ENCODE measurements at places on chromosomes 6 and 20. TPM values are rescaled to one million over a fixed set of nuclear protein-coding genes. Genes with fewer than 3 reads are reported as not detected.
A peak's percentile ranks its signal among the peaks of the same experiment; 100 is the strongest.

GRCh38 chr6:40054602-40055001, 120.3 kb upstream of the MOCS1 start:
- no peaks in the 10 kb centered on the region for H3K4me1 ChIP-seq
- no peak for DNase-seq
- H3K4me3 ChIP-seq = no peak overlapping the region
- peaks cover 10% of the 10 kb centered on the region for H3K27me3 ChIP-seq

GRCh38 chr6:72620871-72621290, 983 bp upstream of the KCNQ5 start:
- peaks cover 35% of the 10 kb centered on the region for H3K4me1 ChIP-seq
- no peak overlapping the region for H3K27ac ChIP-seq
- H3K27me3 ChIP-seq = peaks cover 30% of the 10 kb centered on the region
- H3K36me3 ChIP-seq = no peaks in the 10 kb centered on the region
- H3K4me3 ChIP-seq = peak overlapping the region; percentile 60

DNA sequence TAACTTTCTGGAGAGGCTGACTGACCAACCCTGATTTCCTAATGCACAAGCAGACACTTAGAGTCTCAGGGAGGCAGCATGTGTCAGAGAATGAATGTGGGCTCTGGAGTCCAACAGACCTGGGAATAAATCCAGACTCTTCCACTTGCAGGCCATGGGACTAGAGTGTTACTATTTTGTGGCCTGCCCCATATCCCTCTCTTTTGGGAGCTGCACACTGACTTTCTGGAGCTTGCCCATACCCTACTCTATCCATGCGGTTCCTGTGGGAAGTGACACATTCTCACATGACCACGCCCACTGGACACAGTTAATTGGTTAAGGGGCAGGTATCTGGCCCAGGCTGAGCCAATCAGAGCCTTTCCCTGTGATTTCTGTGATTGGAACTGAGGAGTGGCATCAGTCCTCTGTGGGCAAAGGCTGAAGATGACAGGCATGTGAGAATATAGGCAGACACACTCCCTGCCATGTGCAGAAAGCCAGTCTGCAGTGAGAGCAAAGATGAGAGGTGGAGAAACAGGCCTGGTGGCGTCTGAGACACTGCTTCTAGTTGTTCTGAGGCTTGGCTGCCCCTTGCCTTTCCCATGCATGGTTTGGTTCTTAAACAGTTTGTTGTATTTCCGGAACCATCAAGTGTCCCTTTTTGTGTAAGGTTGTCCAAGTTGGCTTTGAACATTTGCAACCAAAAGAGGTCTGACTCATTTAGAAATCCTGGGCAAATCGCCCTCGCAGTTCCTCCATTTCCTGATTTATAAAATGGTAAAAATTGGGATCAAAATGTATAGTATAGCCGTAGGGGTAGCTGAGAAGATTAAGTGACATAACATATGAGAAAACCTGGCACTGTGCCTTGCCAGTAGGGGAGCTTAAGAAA, 125.6 kb downstream of the CDC5L start:
- no peak for DNase-seq
- no peaks in the 10 kb centered on the region for H3K27me3 ChIP-seq
- no peaks in the 10 kb centered on the region for H3K36me3 ChIP-seq
- no peak overlapping the region for H3K27ac ChIP-seq
- no peaks in the 10 kb centered on the region for H3K4me1 ChIP-seq

GRCh38 chr20:62616728-62617621, 25.3 kb upstream of the SLCO4A1 start:
- H3K27me3 ChIP-seq = no peaks in the 10 kb centered on the region
- peak; percentile 85 for DNase-seq
- peaks cover 40% of the 10 kb centered on the region for H3K4me1 ChIP-seq
- H3K36me3 ChIP-seq = no peaks in the 10 kb centered on the region

GRCh38 chr6:6648692-6649343, 60.3 kb downstream of the LY86 start:
- no peaks in the 10 kb centered on the region for H3K27me3 ChIP-seq
- H3K27ac ChIP-seq = no peak overlapping the region
- H3K4me3 ChIP-seq = no peak overlapping the region
- H3K36me3 ChIP-seq = no peaks in the 10 kb centered on the region

- no peaks in the 10 kb centered on the region for H3K27me3 ChIP-seq
- H3K4me1 ChIP-seq = no peaks in the 10 kb centered on the region
- no peak for DNase-seq
- H3K36me3 ChIP-seq = no peaks in the 10 kb centered on the region
- H3K4me3 ChIP-seq = no peak overlapping the region
Observed at GRCh38 chr6:68333442-68333841, 301.6 kb upstream of the ADGRB3 start.

DNA sequence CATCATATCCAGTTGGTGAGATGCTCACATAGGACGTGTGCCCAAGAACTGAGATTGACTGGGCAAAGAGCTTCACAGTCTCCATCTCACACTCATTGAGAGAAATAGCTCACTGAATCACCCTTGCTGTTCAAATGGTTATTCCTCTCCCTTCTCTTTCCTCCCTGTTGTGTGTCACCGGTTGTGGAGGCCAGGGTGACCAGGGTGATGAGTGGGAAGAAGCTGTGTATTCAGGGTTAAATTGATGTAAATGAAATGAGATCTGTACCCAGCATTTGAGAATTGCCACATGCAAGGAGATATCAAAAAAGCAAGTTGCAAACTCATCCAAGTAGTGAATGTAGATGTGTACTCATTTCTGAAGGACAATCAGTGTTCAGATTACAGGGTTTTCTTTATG, 36.6 kb upstream of the VAPB start:
- no peak overlapping the region for H3K4me3 ChIP-seq
- no peaks in the 10 kb centered on the region for H3K4me1 ChIP-seq
- no peaks in the 10 kb centered on the region for H3K27me3 ChIP-seq
- H3K27ac ChIP-seq = no peak overlapping the region
- H3K36me3 ChIP-seq = peaks cover 53% of the 10 kb centered on the region

DNA sequence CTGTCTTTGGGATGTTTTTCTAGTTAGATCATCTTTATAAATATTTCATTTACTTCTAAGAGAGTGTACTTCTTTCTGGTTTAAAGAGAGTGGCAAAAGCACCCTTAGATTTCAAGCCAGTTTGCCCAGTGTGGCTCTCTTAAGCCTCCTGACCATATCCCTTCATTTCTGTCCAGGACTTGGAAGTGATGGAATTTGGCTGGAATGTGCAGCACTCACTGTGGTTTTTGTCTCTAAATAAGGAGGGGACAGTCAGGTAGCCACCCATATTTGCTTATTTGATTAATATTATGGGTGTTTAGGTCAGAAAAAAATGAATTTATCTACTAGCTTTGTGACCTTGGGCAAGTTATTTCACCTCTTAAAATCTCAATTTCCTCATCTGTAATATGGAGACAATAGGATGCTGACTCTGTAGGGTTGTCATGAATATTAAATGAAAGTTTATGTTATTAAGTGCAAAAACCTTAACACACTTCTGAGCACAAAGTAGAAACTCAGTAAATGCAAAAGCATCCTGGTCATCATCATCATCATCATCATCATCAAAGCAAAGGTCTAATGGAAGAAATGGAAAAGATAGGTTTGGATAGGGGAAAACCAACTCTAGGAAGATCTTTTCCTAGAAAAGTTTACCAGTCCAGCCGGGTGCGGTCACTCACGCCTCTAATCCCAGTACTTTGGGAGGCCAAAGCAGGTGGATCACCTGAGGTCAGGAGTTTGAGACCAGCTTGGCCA, 3.1 kb downstream of the CRYBG1 start:
- H3K4me3 ChIP-seq = no peak overlapping the region
- H3K27me3 ChIP-seq = peaks cover 22% of the 10 kb centered on the region
- H3K36me3 ChIP-seq = no peaks in the 10 kb centered on the region
- no peak for DNase-seq

- H3K27me3 ChIP-seq = no peaks in the 10 kb centered on the region
- H3K36me3 ChIP-seq = no peaks in the 10 kb centered on the region
- DNase-seq = no peak
- no peaks in the 10 kb centered on the region for H3K4me1 ChIP-seq
- H3K27ac ChIP-seq = no peak overlapping the region
- no peak overlapping the region for H3K4me3 ChIP-seq
Observed at GRCh38 chr6:147712841-147713240, 204.4 kb downstream of the SAMD5 start.

DNA sequence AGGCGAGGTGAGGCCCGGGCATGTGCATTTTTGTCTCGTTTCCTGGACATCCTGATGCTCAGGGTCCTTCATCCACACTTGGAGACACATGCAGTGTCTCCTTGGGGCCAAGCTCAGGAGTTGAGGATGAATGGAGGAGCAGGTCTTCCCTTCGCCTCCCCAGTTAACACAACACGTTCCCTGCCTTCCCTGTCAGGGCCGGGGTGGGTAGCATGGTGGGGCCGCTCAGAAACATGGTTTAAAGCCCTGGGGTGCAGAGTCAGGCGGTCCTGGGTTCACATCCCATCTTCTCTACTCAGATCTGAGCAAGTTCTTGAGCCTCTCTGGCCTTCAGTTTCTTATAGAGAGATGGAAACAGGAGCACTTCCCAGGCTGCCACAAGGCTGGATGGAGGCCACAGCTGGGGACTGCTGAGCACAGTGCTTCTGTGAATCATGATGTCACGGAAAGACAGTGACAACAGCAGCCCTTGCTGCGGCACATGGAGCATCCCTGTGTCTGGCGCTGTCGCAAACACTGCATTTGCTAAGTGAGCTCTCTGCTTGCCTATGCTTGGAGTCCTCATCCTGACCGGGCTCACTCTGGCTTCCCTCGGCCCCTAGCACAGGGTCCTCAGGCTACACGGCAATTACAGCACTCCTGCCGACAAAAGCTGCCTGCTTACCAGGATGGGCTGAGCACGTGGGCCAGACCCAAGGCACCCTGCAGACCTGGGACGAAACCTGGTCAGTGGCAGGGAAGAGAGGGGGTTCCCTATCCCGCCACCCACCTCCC, 45.6 kb upstream of the STX16 start:
- DNase-seq = no peak
- H3K4me3 ChIP-seq = no peak overlapping the region
- no peak overlapping the region for H3K27ac ChIP-seq
- no peaks in the 10 kb centered on the region for H3K4me1 ChIP-seq

DNA sequence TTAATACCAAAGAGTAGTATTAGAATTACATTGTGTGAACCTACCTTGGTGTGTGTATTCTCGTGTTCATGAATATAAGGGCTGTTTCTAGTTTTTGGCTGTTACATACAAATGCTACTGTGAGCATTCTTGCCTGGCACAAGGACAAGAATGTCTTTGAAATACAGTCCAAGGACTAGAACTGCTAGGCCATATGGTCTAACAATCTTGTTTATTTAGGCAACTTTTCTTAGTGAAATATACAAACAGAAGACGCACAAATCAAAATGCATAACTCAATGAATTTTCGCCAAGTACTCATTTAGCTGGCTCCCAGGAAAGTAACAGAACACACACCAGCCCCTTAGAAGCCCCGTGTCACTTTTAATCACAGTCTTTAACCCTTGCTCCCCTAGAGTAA, 28.5 kb downstream of the KDM1B start:
- no peak for DNase-seq
- peaks cover 15% of the 10 kb centered on the region for H3K4me1 ChIP-seq
- no peak overlapping the region for H3K4me3 ChIP-seq
- H3K27me3 ChIP-seq = no peaks in the 10 kb centered on the region

DNA sequence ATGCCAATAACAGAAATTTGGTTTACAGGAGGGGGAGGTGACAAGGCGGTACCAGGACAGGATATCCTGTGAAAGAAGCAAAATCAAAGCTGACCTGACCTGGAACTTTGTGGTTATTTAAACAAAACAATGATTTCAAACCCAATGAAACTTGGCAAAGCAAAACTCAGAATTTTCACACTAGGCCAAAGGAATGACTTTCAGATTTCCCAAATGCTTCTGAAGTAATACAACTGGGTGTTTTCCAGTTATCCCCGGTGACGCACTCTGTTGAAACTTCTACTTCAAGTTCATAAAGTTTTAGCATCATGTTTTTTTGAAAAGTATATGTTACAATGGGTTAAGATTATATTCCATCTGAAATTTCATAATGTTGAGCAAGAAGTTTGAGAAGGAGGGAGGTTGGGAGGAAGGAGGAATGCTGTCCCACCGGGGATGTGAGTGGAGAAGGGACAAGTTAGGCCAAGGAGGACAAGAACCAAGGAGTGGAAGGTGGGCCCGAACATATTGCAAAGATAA, 78.1 kb upstream of the TRAF3IP2 start:
- peak overlapping the region; percentile 73 for H3K27ac ChIP-seq
- H3K4me1 ChIP-seq = peaks cover 36% of the 10 kb centered on the region
- H3K36me3 ChIP-seq = peaks cover 22% of the 10 kb centered on the region

- peaks cover 66% of the 10 kb centered on the region for H3K4me1 ChIP-seq
- H3K27me3 ChIP-seq = no peaks in the 10 kb centered on the region
- peak within 1 kb of the TSS; percentile 95 for H3K27ac ChIP-seq
- peaks cover 41% of the 10 kb centered on the region for H3K36me3 ChIP-seq
- peak; percentile 99 for DNase-seq
- peak within 1 kb of the TSS; percentile 88 for H3K4me3 ChIP-seq
Observed at GRCh38 chr6:33200219-33201146, at the start of the genes RXRB and SLC39A7. TSS of gene RXRB (minus strand) at chr6:33200665. CDS start at chr6:33200476, 189 bp downstream. TSS of gene SLC39A7 (plus strand) at chr6:33200867. CDS start at chr6:33201246, 379 bp downstream.

DNA sequence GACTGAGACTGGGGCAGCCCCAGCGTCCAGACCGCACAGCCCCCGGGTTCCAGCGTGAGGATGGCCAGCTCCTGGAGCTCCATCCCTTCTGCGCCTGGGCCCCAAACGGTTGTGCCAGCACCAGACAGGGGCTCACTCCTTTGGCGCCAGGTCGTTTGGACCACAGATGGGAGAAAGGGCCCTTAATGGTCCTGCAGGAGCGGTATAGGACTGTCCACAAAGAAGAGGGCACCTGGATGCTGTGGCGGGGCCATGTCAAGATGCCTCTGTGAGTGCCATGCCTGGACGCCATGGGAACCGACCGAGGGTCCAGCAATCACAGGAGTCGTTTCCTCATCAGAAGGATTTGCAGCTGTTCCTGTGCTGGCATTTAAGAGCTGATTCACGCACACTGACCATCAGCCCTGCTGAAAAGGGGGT, 82.7 kb downstream of the DLL1 start:
- no peak overlapping the region for H3K4me3 ChIP-seq
- H3K27me3 ChIP-seq = peaks cover 23% of the 10 kb centered on the region
- H3K27ac ChIP-seq = no peak overlapping the region

GRCh38 chr20:31829731-31830130, 10.6 kb downstream of the MYLK2 start:
- DNase-seq = no peak
- peaks cover 4% of the 10 kb centered on the region for H3K27me3 ChIP-seq
- H3K27ac ChIP-seq = no peak overlapping the region
- H3K4me3 ChIP-seq = no peak overlapping the region

The HLA-DQA1 gene
- total RNA-seq = 144 TPM

The UNC5CL gene
- total RNA-seq = 1.1 TPM

The ADGB gene
- 6.2 TPM for total RNA-seq

The SGK2 gene
- 1.2 TPM for total RNA-seq

The CYP39A1 gene
- 5.4 TPM for total RNA-seq

The FGD2 gene
- total RNA-seq = 103 TPM
